Erythroblast (primary cell): ENCODE measurements at places on chromosomes 2 and 18.

DNA sequence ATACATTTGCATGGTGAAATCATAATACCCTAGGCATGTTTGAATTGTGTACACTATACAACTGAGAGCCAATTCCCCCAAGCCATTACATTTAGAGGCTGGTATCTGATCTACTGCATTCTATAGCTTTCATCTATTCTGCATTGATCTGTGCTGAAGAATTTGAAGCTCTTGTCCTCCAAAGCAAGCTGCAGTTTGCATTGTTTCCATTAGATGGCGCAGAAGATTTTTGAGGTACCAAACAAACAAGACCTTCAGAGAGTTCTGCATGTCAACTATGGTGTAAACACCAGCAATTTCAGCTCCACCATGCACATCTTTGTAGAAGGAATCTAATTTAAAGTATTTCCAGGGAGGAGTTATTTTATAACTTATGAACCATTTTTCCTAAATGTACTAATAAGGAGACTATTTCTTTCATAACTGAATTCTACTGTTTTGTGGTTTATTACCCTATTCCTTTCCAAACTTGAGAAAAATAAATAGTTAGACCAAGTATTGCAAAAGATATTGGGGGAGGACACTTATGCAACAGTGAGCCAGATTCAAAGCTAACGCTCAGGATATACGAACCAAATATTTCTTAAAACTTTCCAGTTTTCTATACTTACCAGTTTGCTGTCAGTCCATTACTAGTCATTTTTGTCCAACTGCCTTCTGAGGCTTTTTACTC lies 761.8 kb upstream of the ACVR2A start:
- DNase-seq, result peak; percentile 43

GRCh38 chr2:198517976-198518375 lies 713.6 kb downstream of the PLCL1 start:
- no peak for DNase-seq

DNA sequence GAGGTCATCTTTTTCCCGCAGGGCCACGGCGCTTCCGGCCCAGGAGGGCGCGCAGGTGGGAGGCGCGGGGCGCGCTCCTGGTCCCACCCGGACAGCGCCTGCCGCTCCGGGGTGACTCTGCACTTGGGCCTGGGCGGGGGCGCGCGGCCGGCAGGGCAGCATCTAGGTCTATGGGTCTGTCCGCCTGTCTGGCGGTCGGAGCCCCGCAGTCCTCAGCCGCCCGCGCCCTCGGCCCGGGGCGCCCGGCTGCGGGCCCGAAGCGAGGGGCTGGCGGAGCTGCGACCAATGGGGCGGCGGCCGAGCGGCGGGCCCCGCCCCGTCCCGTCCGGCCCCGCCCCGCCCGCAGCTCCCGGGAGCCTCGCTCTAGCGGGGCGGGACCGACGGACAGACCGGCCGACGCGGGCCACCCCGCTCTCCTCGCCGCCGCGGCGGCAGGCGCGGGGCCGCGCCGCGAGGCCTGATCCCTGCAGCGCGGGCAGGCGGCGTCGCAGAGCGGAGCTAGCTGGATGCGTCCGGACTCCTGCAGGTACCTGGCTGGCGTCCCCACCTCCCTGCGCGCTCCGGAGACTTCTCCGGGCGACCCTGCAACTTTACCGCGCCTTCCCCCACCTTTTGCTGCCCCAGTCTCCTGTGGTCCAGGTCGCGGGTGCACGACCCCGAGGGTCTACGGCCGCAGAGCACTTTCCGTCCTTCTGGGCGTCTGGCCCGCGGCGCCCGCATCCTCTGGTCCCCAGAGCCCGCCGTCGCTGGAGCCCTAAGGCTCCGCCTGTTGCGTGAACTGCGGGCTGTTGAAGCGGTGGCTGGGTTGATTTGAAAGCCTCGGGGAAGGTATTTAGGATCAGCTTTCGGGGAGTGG lies at the start of gene KCNS3:
TSS of gene KCNS3 (plus strand) at position 387 of the 856 bp plus-strand sequence. CDS start 52,342 bp downstream, outside the sequence.
- peak; percentile 48 for DNase-seq

- no peak for DNase-seq
Measured at GRCh38 chr2:1193801-1194200, 219.5 kb upstream of the TPO start.

- no peak for DNase-seq
Measured at GRCh38 chr2:75041226-75041625, 82.8 kb downstream of the POLE4 start.

DNA sequence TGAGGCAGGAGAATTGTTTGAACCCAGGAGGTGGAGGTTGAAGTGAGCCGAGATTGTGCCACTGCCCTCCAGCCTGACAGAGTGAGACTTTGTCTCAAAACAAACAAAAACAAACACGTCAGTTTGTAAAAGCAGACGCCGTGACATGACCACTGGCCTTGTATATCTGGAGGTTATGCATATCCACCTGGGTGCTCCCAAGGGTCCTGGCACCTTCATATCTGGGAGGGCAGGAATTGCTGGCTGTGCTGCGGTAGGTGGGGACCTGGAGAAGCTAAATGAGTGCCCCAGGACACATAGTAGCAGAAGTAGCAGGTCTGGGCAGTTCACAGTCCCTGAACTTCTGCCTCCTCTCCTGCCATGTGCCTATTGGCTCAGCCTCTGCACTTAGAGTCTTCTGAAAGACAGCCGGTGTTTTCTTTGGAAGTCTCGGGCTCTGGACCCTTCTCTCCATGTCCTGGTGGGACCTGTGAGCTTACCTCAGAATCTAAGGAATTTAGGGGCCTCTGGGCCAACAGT lies 30.9 kb upstream of the IL1R2 start:
- no peak for DNase-seq

DNA sequence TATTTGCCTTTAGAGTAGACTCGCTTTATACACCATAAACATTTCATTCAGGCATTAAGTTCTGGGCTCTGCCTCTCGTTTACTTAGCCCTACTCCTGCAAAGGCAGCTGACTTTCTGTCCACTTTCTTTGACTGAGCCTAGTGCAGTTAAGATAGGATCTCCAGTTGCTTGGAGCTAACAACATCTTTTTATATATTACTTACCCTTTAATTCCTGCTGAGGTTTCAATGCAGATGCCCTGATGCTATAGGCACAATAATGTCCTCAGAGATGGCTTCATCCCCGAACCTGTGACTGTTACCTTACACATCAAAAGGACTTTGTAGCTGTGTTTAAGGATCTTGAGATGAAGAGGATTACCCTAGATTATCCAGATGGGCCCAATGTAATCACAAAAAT lies 505.8 kb upstream of the TNP1 start:
- no peak for DNase-seq

DNA sequence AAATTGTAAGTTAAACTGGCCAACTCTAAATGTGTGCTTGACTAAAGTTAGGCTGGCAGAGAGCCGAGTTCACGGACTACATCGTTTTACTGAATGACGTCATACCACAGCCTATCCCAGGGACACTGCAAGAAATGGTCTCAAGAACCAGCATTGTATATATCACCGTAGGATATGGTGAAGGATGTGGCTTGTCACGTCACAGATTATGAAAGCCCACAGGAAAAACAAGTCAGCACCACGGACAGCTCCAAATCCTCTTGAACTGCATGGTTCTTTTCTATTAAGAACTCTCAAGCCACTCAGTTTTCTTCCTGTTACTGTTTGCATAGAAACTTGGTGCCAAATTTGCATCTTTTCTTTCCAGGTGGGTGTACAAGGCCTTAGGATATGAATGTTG lies 85.1 kb upstream of the ACAA2 start:
- peak; percentile 68 for DNase-seq

DNA sequence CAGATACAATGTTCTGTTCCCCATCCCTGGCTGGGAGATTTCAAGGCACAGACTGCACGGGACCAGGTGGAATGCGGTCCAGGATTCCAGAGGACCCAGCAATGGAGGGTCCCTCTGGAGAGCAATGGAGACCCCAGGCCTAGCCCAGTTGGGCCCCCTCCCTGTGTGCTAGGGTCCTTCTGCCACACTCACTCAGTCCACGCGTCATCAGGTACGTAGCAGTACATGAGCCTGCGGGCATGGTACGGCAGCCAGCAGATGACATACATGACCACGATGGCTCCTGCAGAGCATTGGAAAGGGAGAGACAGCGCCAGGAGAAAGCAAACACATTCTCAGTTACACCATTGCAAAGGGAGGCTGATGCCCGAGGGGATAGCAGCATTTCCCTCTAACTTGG lies 10.1 kb downstream of the NTSR2 start:
- no peak for DNase-seq

DNA sequence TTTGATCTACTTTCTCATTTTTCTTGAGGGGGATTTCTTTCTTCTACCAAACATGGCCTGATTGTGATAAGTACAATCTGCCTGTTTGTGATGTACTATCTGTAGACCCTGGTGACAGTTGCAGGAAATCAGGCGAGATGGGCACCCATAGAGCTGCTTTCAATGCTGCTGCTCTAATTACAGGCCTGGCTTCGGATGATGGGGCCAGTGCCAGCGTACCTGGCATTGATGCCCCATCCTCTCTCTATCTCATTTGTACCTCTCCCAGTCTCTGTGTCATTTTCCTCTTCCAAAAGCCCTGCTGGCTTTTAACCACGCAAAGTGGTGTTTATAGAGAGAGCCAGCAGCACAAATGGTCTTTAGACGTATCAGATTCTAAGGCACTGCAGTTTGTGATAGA lies 69.9 kb downstream of the KCTD18 start:
- no peak for DNase-seq

DNA sequence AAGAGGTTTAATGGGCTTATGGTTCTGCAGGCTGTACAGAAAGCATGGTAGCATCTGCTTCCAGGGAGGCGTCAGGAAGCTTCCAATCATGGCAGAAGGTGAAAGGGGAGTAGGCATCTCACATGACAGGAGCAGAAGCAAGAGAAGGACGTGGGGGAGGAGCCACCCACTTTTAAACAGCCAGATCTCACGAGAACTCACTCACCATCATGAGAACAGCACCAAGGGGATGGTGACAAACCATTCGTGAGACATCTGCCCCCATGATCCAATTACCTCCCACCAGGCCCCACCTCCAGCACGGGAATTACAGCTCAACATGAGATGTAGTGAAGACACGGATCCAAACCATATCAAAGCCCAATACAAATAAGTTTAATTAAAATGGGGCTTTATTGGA lies 113.8 kb downstream of the ATL2 start:
- DNase-seq, result no peak

DNA sequence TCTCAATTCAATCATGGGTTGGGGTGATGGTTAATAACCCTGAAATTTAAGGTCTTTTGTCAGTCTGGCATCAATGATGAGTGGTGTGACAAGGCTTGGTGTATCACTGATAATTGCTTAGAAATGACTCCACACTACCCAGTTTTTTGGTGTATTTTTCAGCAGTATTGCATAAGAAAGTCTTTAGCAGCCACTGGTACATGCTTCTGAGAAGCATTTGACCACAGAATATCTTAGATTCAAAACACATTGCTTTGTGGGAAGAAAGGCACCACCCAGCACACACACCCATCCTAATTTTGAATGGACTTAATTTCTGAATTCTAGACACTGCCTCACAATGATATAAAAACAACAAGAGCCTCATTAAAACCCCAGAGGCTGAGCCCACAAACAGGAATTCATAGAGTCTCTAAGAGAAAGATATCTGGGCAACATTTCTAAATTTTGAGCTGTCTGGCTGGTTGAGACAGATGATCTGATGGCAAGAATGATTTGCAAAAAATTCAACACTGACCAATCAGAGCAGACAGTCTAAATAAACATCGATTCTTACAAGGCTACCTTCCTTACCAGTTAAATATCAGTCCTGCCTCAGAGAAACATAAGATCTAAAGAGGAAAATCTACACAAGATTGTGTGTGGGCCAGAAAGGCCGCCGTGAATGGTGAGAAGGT lies 114.7 kb upstream of the CYP1B1 start:
- no peak for DNase-seq

DNA sequence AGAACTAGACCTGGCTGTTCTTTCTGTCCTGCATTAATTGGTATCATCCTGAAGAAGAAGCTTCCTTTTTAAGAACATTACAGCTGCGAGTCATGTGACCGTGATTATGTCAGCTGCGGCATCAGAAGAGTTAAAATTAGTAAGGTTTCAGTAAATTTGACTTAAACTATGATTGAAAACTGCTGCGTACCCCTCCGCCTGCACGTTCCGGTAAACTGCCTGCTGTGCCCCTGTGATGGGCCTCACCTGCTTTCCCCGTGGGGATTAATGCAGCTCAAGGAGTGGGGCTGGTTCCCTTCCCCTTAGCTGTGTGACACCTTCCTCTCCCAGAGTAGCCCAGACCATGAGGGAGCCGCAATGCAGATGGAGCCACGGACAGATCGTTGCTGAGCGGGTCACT lies 36.1 kb upstream of the MYO3B start:
- DNase-seq, result no peak

GRCh38 chr2:145957929-145958328 lies 1438.0 kb upstream of the ZEB2 start:
- DNase-seq, result no peak

DNA sequence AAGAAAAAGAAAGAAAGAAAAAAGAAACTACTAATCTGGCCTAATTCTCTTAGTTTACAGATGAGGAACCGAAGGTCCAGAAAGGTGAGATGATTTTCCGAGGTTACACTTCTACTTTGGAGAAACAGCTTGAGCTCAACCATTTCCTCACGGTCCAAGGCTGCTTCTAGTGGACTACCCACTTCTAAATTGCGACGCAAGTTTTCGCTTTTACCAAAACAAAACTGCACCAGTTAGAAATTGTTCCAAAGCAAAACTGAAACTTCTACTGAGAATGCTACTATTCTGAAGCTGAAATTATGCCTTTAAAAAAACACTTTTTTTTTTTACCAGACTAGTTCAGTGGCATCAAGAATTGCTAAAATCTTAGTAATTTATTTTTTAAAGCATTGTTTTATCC lies 101.6 kb downstream of the INO80D start:
- DNase-seq, result no peak

DNA sequence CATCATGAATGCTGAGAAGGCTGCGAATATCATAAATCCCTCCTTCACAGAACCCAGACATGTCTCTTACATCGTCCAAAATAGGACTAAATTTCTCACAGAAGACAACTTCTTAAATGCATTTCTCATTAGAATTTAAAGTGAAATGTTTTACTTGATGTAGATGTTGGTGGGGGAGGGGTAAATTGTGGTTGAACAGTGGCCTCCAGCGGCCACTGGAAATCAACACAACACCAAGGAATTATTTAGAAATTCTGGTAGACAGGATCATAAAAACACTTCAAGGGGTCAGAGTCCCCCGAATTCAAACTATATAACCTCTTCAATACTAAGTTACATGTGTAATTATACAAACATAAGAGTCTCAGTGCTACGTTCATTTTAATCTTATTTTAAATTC lies 135.9 kb downstream of the ABCA12 start:
- peak; percentile 30 for DNase-seq

DNA sequence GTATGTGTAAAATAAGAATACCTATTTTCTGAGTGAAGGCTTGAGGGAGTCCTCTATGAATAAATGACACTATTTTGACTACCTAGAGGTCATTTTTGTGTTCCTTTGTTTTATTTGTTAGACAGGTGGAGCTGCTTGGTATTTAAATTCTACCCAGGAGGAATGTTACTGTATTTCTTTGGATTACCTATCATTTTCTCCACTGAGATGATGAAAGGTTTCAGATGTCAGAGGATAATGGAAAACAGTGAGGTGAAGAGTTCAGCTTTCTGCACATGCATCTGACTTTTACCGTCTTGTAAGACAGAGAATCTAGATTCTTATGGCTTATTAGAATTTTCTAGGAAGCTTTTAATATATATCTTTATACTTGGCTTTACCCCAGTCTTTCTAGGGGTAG lies 689.8 kb upstream of the NXPH2 start:
- DNase-seq, result no peak

GRCh38 chr2:125330133-125330532 lies 1305.0 kb downstream of the CNTNAP5 start:
- no peak for DNase-seq
